ENCODE measurements at places on chromosomes 5 and 9.

DNA sequence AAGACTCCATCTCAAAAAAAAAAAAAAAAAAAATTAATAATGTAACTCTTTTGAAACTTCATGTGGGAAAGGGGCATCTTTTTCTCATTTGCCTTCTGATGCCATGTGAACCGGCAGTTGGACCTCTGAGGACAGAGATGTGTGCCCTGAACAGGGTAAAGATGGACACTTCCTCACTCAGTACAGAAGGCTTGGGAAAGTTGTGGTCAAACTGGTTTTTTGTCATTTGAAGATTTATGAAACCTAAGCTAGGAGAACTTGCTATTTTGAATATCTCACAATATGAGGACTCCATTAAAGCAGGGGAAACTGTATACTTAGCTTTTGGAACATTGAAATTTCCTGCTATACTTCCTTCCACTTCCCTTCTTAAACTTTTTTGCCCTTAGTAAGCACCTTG, 147.5 kb upstream of the ALDH1B1 start:
- no peak for DNase-seq

DNA sequence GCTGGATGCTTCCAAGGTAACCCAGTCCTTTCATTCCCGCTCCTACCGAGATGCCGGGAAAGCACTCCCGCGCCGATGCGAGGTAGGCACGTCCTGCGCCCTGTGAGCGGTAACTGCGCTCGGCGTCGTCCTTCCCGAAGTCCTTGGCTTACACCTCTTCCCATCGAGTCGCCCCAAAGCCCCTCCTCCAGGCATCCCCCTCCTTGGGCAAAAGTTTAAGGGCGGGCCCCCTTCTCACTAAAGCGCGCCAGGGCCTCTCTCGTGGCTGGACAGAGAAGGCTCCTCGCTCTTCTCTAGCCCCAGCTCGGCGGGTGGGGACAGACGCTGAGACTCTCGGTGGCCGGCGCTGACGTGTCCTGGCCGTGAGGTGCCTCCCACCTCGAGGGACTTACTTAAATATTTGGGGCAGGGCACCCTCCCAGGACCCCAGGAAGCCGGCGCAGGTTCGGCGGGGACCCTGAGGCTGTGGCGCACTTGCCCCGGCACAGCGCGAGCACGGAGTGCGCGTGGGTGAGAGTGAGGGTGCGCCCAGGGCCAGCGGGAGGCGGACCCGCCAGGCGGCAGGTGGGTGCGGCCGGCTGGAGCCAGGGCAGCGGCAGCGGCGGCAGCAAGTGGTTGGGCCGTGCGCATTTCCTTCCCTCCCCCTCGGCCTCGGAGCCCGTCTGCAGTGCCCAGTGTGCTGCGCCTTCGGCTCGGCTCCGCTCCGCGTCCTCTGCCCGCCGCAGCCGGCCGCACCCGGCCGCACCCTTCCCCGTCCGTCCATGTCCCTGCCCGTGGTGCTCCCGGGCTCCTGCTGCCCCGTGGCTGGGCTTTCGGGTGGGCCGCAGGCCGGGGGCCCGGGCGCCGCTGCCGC, at the start of gene ENTREP1:
TSS of gene ENTREP1 (plus strand) at position 667 of the 853 bp plus-strand sequence. CDS start at position 762, 95 bp downstream.
- peak; percentile 14 for DNase-seq

- no peak for DNase-seq
Measured at GRCh38 chr9:69443178-69443577, 118.2 kb downstream of the ENTREP1 start.

DNA sequence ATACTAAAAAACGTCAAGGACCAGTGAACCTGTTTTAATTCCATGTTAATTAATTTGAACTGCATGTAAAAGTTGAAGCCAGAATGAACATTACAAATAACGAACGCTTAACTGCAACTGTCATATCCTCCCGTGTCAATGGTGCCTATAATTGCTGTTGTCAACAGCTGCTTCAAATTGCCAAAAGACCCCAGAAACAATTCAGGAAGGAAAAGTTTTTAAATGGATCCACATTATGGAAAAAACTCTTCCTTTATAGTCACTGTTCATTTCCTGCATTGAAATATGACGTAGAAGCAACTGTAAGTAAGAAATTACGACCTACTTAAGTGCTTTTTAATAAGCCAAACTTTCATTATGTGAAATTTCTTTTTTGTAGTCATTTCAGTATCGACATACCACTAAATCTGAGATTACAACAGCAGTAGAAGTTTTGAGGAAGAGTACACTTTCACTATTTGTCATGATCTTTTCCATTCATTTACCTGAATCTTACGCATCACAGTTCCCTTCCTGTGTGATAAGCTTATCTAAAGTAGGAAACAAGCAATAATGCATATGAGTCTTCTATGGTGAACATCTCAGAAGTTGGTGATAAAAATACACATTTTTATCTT, 37.8 kb downstream of the MEF2C start:
- DNase-seq: no peak

GRCh38 chr5:24899180-24899579, 254.4 kb upstream of the CDH10 start:
- no peak for DNase-seq

GRCh38 chr5:65791712-65792673, 70.0 kb downstream of the NLN start:
- no peak for DNase-seq

- DNase-seq: peak; percentile 31
Measured at GRCh38 chr9:83588256-83588655, 34.7 kb upstream of the IDNK start.

DNA sequence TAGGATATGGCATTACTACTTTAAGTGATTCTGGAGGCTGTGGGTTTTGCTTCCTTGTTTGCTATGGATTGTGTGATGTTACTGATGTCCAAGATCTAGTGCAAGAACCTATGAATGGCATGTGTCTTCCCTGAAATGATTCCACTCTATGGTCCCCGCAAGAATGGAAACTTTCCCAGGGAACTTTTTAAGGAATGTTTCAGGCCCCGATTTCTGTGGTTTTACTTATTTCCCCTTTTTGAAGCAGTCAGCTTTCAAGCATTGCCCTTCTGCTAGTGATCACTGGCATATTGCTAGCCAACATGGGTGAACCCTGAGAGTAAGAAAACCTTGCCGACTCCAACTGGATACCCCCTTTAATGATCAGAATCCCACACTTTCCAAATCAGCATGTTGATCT, 26.6 kb upstream of the CD180 start:
- DNase-seq: no peak

DNA sequence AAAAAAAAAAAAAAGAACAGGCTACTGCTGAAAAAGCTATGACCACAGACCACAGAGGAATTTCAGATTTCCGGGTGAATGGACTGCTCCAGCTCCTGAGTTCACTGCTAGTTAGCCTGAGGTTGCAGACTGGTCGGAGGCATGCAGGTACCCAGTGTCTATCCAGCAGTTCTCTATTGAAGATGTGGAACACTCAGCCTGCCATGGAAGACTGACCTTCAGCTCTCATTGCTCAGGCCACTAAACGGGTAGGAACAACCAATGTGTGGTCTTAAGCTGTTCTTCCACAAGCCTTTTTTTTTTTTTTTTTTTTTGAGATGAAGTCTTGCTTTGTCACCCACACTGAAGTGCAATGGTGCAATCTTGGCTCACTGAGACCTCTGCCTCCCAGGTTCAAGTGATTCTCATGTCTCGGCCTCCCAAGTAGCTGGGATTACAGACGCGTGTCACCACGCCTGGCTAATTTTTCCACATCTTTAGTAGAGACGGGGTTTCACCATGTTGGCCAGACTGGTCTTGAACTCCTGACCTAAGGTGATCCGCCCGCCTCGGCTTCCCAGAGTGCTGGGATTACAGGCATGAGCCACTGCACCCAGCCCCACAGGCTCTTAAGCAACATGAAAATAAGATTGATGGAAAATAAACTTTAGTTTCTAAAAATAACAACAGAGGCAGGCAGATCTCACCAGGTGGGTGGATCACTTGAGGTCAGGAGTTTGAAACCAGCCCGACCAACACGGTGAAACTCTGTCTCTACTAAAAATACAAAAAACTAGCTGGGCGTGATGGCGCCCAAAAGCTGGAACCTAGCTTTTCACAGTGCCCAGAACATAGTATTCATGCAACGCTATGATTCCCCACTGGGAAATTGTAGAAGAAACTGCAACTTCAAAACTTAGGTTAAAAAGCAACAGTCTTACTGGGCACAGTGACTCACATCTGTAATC, 20.0 kb upstream of the NPM1 start:
- DNase-seq: peak; percentile 60

GRCh38 chr5:73180566-73180965, 7.6 kb downstream of the TMEM174 start:
- peak; percentile 62 for DNase-seq

DNA sequence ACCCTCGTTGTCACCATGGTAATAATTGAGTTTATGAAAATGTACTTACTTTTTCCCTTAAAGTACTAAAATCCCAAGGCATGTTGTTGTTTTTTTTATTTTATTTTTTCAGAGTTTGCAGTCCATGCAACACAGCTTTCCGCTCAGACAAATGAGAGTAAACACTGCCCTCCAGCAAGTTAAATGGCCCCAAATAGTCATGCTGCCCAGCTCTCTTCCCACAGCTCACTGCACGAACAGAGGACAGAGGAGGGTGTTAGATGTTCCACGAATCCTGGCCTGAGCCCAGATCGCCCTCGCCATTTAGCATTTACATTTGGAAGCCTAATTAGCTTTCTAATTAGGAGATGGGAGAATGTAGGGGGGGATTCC, 1.9 kb downstream of the NIM1K start:
- no peak for DNase-seq

- DNase-seq: no peak
Measured at GRCh38 chr9:123514766-123515165, 158.8 kb downstream of the CRB2 start.

- DNase-seq: no peak
Measured at GRCh38 chr9:83423815-83424707, 114.1 kb downstream of the FRMD3 start.

GRCh38 chr5:151128817-151129216, 28.8 kb downstream of the ANXA6 start:
- no peak for DNase-seq

DNA sequence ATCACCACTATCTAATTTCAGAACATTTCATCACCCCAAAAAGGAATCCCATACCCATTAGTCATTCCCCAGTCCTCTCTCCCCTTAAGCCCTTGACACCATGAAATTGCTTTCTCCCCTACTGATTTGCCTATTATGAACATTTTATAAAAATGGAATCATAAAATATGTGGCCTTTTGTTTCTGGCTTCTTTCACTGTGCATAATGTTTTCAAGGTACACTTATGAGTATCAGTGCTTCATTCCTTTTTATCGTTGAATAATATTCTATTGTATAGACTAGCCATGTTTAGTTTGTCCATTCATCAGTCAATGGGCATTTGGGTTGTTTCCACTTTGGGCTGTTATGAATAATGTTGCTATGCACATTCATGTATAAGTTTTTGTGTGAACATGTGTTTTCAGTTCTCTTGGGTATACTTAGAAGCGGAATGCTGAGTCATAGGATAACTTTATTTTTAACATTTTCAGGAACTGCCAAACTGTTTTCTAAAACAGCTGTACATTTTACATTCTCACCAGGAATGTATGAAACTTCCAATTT, 40.4 kb upstream of the FGF1 start:
- DNase-seq: peak; percentile 96

GRCh38 chr9:128637656-128638055, 19.0 kb downstream of the DYNC2I2 start:
- DNase-seq: no peak

GRCh38 chr5:136226401-136226800, 33.4 kb upstream of the SMIM32 start:
- DNase-seq: no peak

- DNase-seq: no peak
Measured at GRCh38 chr5:89946508-89946907, 463.0 kb downstream of the CETN3 start.

GRCh38 chr9:125153712-125154367, 10.5 kb upstream of the SCAI start:
- DNase-seq: peak; percentile 11
